ENCODE measurements at places on chromosomes 7 and 10. TPM values are rescaled to one million over a fixed set of nuclear protein-coding genes. Genes with fewer than 3 reads are reported as not detected.

The PLAU gene
- 269 TPM for polyA plus RNA-seq

GRCh38 chr10:103899312-103899711 is 18.7 kb downstream of the STN1 start:
- no peak for DNase-seq

GRCh38 chr7:152544481-152544927 is 108.7 kb upstream of the KMT2C start:
- no peak for DNase-seq

- DNase-seq: peak; percentile 45
Observed at GRCh38 chr10:22230158-22230833, 12.5 kb upstream of the EBLN1 start.

DNA sequence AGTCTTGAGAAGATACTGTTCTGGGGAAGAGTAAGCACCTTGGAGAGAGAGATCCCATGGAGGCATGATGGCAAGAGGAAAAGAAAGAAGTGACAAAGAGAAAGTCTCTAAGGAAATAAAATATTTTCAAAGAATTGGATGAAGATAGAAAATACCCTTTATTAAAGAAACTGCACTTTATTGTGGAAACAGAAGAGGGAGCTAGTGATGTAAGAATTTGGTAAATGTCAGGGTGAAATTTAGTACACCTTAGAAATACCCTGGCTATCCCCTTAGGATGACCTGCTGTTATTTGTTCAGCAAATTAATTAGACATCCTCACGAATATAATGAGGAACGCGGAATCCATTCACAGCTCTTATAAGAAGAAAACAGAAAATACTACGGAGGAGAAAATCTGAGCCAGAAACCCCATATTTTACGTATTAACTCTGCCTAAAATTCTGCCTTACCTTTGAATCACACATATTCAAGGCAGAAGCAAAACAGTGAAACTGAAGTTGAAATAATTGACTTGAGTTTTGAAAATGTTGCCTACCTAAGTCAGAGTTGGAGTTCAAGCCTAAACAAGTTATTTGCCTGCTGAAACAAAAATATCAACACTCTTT is 90.7 kb downstream of the TFPI2 start:
- peak; percentile 12 for DNase-seq

The PRF1 gene
- 0.07 TPM for polyA plus RNA-seq

DNA sequence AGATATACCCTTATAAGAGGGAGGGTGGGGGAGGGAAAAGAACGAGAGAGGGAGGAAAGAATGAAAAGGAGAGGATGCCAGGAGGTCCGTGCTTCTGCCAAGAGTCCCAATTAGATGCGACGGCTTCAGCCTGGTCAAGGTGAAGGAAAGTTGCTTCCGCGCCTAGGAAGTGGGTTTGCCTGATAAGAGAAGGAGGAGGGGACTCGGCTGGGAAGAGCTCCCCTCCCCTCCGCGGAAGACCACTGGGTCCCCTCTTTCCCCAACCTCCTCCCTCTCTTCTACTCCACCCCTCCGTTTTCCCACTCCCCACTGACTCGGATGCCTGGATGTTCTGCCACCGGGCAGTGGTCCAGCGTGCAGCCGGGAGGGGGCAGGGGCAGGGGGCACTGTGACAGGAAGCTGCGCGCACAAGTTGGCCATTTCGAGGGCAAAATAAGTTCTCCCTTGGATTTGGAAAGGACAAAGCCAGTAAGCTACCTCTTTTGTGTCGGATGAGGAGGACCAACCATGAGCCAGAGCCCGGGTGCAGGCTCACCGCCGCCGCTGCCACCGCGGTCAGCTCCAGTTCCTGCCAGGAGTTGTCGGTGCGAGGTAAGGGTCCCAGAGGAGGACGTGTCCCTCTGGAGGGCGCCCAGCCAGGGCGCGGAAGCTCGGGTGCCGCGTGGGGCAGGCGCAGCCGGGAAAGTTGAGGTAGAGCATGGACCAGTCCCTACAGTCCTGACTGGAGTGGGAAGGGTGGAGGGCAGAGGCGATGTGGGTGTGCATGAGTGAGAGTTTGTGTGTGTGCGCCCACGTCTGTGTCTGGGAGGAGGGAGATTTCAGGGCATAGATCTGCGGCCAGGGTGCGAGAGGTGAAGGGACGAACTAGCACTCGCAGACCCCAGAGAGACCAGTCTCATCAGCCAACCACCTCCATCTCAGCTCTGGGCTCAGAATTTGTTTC is 844 bp downstream of the GRM3 start:
- DNase-seq: no peak
